ENCODE measurements at places on chromosomes 11 and 22.

DNA sequence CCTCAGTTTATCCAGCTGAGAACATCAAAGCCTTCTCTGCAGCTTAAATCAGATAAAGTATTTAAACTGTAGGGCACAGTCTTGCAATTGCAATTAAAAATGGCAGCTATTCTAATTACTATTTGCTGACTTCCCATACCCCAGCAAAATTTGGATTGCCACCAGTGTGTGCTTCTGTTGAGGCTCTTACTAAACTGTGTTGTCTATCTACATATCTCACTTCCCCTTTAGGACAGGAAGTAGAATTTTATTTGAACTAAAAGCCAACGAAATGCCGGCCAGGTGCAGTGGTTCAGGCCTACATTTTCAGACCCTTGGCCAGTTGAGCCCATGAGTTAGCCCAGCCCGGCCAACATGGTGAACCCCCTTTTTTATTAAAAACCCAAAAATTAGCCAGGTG is 7.1 kb downstream of the SAA4 start:
- no peak for DNase-seq

- DNase-seq: no peak
These were observed 70.9 kb downstream of the ZBTB44 start for GRCh38 chr11:130243816-130244215.

GRCh38 chr11:68525930-68526329 is 65.4 kb downstream of the PPP6R3 start:
- DNase-seq: no peak

GRCh38 chr22:49394116-49394785 is 433.4 kb downstream of the BRD1 start:
- DNase-seq: no peak

GRCh38 chr11:111688013-111688412 is 78.2 kb downstream of the PPP2R1B start:
- DNase-seq: no peak

DNA sequence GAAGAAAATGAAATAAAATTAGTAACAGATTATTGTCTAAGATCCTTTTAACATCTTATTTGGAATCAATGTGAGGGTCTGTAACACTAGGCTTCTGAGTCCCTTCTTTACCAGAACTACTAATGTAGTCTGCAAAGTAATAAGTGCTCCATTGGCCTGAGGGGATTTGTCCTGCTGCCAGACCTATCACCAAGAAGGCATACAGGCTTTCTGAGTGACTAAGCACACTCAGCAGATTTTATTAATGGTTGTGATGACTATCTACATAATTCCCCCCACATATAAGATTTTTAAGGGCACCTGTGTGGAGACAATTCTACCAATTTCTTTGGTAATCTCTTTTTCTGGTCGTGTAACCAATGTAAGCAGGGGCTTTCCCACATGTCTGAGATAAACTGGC is 365.0 kb upstream of the FAT3 start:
- no peak for DNase-seq

- no peak for DNase-seq
These were observed 49.2 kb upstream of the CABP7 start for GRCh38 chr22:29670626-29671025.

GRCh38 chr11:28999620-29000019 is 891.4 kb downstream of the METTL15 start:
- no peak for DNase-seq

DNA sequence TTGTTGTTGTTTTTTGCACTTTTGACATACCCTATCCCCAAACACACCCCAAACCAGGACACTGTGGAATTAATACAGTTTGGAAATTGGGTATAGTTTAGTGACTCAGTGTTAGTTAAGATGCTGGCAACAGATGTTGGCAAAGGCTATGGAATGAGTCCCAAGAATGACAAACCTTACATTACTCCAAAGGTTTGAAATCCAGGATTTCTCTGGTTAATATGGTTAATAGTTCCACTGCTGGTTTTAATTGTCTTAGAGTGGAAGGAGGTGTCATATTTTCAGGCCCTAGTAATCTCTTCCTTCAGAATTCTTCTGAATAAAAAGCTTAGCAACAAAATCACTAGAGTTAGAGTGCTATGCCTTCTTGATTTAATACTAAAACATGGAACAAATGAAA is 775 bp downstream of the LPXN start:
- DNase-seq: no peak

DNA sequence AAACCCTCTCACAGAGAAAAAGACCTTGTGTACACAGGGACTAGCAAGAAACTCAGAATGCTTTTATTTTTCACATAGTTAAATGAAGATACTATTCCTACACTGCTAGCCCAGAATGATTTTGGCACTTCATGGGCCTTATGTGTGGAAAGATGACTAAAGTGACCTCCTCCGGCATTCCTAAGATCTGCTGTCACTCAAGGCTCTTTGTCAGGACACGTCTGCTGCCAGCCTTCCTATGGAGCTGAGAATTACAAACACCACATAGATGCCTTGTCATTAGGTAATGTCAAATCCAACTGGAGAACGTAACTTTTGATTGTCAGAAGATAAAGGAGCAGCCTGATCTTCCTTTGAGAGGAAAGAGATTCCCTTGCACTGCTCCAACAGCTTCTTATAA is 249.1 kb downstream of the FAT3 start:
- DNase-seq: no peak

- no peak for DNase-seq
These were observed 22.9 kb downstream of the FLI1 start for GRCh38 chr11:128716661-128717210.

DNA sequence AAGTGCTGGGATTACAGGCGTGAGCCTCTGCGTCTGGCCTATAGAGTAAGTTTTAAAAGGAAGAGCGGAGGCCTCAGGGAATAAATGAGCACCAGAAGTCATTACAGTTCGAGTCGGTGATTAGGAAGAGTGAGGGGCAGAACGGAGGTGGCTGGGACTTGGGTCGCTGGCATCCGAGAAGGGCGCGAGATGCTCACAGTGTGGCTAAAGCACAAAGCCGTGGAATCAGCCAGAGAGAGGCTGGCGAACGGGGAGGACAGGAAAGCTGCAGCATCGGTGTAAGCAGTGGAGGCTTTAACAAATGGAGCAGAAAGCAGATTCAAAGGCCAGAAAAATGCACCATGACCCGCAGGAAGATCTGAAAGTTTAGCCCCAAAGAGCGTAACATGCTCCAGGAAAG is 2.7 kb upstream of the KRTAP5-4 start:
- DNase-seq: no peak

DNA sequence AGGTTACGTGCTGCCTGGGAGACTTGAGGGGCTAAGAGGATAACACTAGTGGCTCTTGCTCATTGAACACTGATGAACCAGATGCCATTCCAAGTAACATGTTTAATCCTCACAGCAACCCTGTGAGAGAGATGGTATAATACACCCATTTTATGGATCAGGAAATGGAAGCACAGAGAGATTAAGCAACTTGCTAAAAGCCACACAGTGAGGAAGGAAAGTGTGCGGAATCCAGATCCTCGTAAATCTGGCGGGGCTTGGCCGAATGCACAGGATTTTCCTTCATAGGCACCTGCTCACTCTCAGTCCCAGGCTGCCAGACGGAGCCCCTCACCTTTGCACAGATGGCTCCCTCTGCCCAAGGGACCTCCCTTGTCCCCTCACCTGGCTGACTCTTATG is 7.7 kb upstream of the FOSL1 start:
- DNase-seq: no peak

DNA sequence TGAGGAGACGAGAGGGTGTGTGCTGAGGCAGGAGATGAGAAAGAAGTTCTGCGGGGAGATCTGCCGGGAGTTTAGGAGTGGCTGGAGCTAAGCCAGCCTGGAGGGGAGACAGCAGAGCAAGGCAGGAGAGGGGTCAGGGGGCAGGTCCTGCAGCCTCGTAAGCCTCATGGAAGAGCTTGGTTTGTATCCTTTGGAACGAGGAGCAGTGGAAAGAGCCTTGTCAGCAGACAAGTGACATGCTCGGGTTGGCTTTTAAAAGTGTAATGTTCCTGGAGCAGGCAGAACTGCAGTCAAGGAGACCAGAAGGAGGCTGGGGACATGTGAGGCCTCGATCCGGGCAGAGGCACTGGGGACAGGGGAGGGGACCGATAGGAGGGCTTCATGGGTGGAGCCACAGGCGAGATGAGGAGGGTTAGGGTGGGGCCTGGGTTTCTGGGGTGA is 21.4 kb upstream of the TUB start:
- no peak for DNase-seq

- no peak for DNase-seq
These were observed 752 bp downstream of the MUC2 start for GRCh38 chr11:1075341-1075911.

- no peak for DNase-seq
These were observed 561 bp downstream of the FXYD2 start for GRCh38 chr11:117823946-117824420.

DNA sequence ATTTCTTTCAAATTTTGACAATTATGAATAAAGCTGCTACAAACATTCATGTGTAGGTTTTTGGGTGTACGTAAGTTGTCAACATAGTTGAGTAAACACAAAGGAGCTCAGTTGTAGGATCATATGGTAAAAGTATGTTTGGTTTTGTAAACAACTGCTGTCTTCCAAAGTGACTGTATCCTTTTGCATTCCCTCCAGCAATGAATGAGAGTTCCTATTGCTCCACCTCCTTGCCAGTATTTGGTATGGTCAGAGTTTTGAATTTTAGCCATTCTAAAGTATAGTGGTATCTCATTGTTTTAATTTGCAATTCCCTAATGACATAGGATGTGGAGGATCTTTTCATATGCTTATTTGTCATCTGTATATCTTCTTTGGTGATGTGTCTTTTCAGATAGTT is 28.0 kb upstream of the PHOX2A start:
- no peak for DNase-seq

DNA sequence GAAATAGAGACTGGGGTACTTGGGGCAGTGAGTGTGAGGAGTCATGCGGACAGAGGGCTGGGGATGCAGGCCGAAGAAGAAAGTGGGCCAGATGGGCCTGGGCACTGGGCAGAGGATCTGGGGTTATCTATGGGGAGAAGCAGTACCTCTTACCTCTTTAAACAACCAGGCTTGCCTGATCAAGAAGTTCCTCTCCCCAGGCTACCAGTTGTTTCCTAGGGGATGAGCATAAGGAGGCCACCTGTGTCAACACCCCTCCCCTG is 98.4 kb upstream of the PITPNB start:
- no peak for DNase-seq

- no peak for DNase-seq
These were observed 6.2 kb downstream of the ADAMTS15 start for GRCh38 chr11:130454491-130455252.

DNA sequence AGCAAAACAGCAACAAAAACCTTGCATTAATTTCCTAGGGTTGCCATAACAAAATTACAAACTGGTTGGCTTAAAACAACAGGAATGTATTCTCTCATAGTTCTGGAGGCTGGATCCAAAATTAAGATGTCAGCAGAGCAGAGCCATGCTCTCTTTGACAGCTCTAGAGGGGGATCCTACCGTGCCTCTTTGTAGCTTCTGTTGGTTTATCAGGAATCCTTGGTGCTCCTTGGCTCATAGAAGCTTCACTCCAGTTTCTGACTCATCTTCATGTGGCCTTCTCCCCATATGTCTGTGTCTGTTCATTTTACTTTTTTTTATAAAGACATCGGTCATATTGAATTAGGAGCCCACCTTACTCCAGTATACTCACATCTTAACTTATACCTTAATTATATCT is 90.5 kb upstream of the POU2AF2 start:
- no peak for DNase-seq

GRCh38 chr22:49239264-49240015 is 588.2 kb downstream of the BRD1 start:
- no peak for DNase-seq

DNA sequence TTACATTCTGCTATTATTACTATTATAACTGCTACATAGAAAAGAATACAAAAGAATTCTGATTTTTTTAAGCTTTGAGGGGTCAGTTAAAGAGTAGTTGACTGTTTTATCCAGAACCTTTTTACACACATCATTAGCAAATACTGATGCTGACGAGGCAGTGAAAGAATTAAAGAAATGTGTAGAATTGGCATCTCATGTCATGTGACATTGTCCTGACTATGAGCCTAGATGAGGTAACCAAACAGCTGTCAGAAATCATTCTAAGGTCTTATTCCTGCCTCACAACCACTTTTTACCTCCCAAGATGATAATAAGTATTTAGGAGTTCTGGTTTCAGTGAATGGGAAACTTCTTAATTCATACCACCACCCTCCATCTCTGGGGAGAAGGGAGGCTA is 121.0 kb downstream of the SLC1A2 start:
- DNase-seq: no peak

GRCh38 chr22:30056015-30056414 is 24.2 kb upstream of the HORMAD2 start:
- no peak for DNase-seq

- DNase-seq: no peak
These were observed 199.0 kb upstream of the NECTIN1 start for GRCh38 chr11:119928047-119928446.

DNA sequence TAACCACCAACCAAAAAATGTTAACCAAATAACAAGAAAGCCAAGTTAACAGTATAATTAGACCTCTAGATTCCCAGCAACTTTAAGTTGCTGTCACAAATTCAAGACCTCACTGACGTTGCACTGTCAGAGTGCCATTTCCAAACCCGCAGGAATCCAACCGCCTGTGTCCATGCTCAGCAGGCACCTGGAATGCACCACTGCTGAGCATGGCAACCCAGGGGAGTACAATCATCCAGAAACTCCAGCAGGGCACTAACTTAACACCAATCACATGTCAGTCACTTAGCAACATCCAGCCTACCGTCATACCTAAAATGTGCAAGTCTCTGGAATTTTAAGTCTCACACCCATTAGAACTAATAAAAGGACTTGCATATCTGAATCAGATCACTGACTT is 48.8 kb downstream of the SMCO4 start:
- no peak for DNase-seq

DNA sequence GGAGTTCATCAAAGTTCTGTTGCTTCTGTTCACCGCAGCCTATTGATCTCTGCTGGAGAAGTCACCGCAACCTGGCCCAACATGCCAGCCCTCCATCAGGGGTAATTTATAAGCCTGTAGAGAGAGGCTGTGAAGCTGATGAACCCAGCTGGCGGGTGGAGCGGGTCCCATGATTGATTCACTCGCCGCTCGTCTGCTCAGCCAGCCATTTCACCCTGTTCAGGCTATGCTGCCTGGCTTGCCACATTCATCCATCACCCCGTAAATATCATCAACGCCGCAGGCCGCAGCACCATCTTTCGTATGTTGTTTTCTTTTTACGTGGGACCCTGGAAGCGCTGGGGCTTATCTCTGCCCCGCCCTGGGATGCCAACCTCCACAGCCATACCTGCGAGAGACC is 116.7 kb upstream of the OPCML start:
- DNase-seq: no peak

DNA sequence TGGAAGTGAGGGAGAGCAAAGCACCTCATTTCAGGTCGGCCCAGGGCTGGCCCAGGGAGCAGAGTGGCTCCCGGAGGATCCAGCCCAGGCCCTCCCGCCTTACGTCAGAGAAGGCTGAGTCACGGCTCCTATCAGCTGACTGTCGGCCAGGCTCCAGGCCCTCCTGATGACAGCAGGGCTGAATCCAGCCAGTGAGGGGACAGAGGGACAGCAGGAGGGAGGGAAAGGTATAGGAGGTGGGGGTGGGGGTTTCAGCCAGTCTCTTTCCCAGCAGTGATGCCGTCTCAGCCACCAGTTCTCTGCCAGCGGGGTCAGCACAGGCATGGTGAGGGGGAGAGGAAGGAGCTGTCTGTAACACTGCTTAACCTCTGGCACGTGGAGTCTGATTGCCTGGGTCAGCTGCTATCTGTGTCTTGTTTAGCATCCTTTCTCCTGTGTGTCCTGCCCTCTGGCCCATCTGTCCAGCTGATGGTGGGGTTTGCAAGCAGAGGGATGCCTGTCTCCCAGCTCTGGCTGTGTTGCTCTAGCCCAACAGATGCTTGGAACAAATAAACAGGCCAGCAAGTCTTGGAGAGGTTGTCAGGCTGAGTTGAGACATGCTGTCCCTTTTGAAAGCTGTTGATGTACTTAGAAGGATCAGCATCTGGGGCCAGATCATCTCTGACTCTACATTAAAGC is 74.0 kb downstream of the ADAMTS15 start:
- DNase-seq: no peak

Data from cortex of kidney (tissue), 1 donor.